C1 segment of cervical spinal cord (tissue), 14 donors: ENCODE measurements at places on chromosomes 16 and 17.

DNA sequence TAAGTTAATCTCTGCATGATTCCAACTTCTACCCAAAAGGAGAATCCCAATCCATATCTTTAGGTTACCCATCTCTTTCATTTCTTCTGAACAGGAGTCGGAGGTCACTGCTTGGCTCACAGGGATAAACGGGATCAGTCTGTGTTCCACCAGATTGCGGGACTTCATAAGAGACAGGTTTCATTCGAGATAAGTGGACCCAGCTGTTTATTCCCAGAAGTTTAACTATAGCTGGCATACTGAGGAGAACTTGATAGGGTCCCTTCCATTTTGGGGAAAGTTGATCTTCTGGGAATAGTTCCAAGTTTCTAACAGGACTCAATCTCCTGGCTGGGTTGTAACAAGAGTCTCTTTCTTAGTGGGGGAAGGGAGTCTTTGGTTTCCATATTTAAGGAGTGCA, 45.4 kb upstream of the ARL4D start:
- DNase-seq, result no peak

- no peak for DNase-seq
Measured at GRCh38 chr16:12513076-12513790, 290.5 kb downstream of the CPPED1 start.

DNA sequence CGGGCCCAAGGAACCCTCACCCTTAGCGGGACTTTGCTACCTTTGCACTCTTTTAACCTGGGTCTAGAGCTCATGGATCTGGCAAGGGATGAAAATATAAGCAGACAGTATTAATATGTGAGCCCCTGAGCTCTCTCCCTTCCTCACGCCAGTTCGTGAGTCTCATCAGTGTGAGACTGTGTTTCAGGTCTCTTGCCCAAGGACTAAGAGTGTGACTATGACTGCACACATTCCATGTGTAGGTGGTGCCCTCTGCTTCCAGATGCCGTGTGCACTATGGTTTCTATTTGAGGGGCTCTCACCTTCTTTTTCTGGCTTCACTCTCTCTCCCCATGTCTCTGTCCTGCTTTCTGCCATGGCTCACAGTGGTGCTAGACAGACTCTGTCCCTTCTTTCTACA, 40.5 kb downstream of the DHRS7B start:
- no peak for DNase-seq

DNA sequence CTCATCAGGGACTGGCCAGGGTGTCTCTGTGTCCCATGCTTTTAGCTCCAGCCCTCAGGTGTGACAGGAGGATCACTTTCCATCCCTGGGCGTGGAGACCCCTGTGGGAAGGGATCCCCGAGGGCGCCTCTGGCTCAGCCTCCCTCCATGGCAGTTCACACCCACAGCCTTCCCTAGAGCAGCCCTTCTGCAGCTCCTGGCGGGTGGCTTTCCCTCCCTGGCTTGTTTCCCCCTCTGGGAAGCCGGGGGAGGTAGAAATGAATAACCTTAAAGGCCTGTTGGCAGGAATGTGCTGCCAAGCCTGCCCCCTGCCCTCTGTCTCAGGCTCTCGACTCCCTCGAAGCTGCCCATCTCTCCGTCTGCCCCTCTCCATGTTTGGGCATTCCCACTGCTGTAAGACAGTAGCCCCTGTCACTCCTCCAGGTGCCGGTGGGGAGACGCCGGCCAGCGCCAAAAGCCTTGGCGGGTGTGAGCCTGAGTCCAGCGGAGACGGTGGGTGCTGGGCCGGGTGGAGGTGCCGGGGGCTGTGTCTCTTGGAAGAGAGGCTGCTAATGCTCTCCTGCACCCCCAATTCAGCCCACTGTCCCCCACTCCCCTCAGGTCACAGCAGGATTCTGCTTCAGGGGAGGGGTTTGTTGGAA, 2.1 kb upstream of the ATP2A1 start:
- no peak for DNase-seq

- DNase-seq, result no peak
Measured at GRCh38 chr16:48217708-48218107, 26.4 kb upstream of the LONP2 start.

GRCh38 chr16:56743840-56744239, 13.9 kb downstream of the NUP93 start:
- no peak for DNase-seq

DNA sequence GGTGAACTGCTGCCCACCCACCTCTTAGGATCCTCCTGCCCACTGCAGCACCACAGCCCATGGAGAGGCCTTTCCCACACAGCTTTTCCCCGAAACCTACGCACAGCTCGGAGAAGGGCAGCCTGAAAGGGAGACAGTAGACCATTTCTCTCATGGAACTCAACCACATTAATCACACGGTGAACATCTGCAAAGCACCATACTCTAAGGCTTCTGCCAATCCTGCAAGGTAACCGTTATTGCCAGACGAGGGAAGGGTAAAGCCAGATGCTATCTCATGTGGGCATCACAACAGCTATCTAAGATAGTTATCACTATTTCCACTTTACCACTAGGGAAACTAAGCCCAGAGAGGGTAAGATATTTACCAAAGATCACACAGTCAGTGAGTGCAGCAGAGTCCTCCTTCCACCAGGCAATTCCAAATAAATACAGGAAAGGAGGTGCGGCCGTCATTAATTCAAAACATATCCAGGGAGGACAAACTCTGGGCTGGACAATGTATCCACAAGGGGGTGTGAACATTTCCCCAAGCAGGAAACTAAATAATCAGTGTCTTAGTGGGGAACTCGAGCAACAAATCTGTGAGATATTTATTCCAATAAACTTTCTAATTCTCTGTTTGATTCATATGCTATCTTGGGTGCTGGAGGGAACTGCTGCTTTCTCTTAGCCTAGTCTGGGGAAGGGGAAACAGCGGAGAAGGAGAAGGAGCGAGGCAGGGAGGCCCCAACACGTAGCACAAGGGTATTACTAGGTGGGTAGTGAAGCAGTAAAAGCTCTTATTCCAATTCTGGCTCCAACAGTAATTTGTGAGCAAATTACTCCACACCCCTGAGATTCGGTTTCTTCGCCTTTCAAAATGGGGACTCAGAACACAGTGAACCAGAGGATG, 723 bp downstream of the TMEM186 start:
- DNase-seq, result no peak

GRCh38 chr16:3017794-3018506, at the start of gene CLDN6:
Gene CLDN6, minus strand, starts transcription at chr16:3018183. Its CDS starts 2,162 bp downstream, at chr16:3016021.
- no peak for DNase-seq
